GF-D8 (cell line): ENCODE measurements at places on chromosomes 4 and X.

- no peak for DNase-seq
Observed at GRCh38 chrX:136065044-136065671, 79.9 kb downstream of the SLC9A6 start.

GRCh38 chrX:149282909-149283308 lies 222.2 kb downstream of the IDS start:
- DNase-seq = no peak

- no peak for DNase-seq
Observed at GRCh38 chr4:85715991-85716737, 241.2 kb downstream of the ARHGAP24 start.

DNA sequence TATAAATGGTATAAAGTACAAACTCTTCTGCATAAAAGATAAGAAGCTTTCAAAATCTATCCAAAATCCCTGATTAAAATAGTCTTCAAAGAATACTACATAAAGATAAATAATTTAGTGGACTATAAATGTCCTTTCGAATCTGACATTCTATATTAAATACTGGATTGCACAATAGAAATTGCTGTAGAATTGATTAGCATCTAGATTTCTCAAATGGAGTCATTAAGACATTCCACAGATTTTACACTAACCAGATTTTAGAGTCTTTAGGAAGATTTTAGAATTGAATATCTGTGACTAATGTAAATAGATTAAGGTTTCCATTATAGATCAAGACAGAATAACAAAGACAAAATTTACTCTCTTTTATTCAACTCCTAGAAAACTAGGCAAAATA lies 663.9 kb downstream of the STPG2 start:
- no peak for DNase-seq

DNA sequence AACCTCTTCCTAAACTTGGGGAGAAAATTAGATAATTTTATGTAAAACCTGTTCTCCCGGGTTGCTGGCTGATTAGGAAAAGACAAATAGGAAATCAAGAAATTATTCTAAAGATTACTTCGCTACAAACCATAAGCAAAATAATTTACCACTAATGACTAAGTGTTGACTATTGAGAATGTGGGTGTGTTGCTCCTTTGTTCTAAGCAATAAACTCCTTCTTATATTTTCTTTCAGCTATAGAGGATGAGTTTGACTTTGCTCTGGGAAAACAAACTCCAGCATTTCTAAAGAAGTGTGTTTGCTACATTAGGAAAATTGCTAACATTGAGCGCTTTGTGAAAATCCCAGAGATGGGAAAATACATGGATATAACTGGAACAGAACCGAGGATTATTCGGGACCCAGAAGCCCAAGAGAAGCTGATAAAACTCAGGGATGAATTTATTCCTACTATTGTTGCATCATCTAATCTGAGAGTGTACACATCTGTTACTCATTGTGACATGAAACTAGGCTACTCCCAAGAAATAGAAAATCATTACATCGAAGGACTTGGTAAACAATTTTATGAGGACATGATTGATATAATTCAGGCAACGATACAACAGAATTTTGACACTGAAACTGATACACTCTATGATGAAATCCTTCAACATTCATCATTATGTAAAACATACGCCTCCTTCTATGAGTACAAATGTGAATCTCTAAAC lies 194.2 kb downstream of the NWD2 start:
- no peak for DNase-seq

DNA sequence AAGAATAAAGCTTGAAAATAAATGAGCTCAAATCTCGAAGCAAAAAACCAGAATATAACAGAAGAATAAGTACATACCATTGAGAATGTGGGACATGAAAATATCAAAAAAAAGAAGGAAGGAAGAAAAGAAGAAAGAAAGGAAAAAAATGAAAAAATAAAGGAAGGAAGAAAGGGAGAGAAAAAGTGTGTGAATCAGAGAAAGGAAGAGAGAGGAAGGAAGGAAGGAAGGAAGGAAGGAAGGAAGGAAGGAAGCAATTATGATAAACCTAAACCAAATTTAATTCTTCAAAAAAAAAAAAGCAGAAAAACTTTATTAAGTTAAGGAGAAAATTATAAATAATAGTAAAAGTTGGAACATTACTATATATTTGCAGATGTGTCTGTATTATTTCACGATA lies 949.8 kb downstream of the NLGN4X start:
- DNase-seq = no peak
